Right renal pelvis (tissue), 4 donors: ENCODE measurements at places on chromosomes 6 and 20. TPM values are rescaled to one million over a fixed set of nuclear protein-coding genes. Genes with fewer than 3 reads are reported as not detected.

The EPPIN gene
- 0.17 TPM for polyA plus RNA-seq

The SLC17A3 gene
- 0.40 TPM for polyA plus RNA-seq

The SDHAF4 gene
- polyA plus RNA-seq, result 22.7 TPM

The DAAM2 gene
- polyA plus RNA-seq, result 22.7 TPM

The AHCY gene
- polyA plus RNA-seq, result 172 TPM

The RIPPLY2 gene
- polyA plus RNA-seq, result not detected

GRCh38 chr6:113220832-113221231 lies 636.3 kb upstream of the MARCKS start:
- no peak for DNase-seq

DNA sequence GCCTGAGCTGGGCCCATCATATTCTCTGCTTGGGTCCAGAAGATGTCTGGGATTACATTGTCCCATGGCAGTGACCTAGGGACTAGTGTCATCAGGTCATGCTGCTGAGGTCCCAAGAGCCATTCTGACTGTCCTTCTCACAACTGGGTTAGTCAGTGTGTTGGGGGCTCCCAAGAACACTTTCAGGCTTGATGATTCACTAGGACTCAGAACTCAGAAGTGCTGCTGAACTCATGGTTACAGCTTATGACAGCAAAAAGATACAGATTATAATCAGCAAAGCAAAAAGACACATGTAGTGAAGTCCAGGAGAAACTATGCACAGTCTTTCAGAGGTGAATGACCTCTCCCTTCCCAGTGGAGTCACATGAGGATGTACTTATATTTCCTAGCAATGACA lies 107.8 kb downstream of the SYNE1 start:
- DNase-seq, result no peak

DNA sequence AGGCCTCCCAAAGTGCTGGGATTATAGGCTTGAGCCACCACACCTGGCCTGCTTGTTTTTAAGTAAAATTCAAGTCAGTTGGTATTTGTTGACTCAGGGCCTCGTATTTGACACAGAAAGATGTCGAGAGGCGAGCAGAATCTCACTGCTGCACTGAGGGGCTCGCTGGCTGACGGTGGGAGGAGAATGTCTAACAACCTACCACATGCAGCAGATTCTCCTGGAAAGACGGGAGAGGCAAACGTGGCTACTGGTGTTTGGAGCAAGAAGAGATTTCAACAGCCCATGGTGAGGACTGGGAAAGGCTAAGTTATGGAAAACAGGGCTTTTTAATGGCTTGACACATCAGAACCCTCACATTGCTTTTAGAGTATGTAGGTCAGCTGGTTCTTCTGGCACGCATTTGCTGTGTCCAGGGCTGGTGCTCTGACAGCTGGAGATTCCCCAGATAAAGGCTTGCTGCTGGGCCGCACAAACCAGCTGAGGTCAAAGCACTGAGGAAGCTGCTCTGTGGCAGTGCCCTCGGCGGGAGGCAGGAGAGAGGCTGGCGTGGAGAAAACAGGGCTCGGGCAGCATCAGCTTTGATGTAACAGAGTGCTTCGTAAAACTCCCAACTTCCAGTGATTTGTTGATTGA lies 84.2 kb upstream of the FRMD1 start:
- DNase-seq, result no peak

DNA sequence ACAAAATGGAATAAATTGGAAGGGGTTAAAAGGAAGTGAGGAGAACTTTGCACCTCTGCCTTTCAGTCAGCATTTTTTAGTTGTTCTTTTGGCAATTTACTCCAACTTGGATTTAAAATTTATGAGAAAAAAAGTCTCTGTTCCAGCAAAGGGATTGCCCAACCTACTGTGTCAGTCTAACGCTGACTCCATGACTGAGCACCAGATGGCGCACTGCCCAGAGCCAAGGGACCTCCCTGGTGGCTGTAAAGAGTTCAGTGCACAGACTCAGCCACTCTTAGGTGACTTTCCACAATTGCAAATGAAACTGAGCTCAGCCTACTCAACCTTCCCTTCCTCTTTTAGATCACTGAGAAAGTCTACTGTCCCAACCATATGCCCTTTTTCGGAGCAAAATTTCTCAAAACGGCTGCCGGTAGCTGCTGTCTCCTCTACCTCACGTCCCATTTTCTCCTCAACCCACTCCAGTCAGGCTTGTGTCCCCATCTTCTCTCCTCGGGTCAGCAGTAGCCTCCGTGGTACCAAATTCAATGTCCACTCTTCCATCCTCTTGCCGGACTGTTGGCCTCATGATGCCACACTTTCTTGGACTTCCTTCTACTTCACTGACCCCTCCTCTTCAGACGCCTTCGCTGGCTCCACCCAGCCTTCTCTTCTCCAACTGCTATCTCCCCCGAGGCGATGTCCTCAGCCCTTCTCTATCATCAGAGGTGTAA lies 38.7 kb downstream of the GSTA2 start:
- peak; percentile 29 for DNase-seq

- DNase-seq, result no peak
These were observed 19.8 kb downstream of the PDE7B start for GRCh38 chr6:135871296-135871695.

GRCh38 chr6:52964318-52964717 lies 30.8 kb downstream of the GSTA4 start:
- no peak for DNase-seq

GRCh38 chr20:12061466-12061865 lies 143.8 kb downstream of the BTBD3 start:
- no peak for DNase-seq

DNA sequence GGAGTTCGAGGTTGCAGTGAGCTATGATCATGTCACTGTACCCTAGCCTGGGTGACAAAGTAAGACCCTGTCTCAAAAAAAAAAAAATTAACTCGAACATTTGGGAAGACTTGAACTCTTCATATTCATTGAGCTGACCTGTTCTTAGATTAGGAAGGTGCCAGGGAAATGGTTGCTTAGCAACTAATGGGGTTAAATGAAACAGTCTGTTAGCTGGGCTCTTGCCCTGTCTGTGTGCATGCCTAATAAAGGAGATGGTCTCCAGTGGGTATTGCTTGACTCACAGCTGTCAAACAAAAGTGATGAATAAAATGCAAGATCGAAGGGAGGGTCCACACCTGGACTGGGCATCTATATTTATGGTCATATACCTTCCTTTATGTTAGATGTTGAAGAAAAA lies 101.8 kb downstream of the KLHL32 start:
- DNase-seq, result no peak

DNA sequence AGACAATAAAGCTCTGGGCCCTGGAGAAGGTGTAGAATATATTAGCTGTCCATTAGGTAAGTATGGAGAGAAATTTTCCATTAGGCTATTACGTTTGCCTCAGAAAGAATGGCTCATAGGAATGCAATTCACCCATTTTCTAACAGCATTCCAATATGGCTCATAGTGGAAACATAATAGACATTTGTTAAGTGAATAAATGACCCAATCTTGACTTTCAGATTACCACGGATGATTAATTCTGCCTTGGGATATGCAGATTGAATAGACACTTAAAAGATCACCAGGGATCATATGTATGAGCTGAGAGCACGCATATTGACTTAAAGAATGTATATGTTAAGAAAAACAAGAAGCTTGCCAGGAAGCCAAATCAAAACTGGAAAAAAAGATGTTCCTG lies 209.1 kb upstream of the CDYL start:
- no peak for DNase-seq

DNA sequence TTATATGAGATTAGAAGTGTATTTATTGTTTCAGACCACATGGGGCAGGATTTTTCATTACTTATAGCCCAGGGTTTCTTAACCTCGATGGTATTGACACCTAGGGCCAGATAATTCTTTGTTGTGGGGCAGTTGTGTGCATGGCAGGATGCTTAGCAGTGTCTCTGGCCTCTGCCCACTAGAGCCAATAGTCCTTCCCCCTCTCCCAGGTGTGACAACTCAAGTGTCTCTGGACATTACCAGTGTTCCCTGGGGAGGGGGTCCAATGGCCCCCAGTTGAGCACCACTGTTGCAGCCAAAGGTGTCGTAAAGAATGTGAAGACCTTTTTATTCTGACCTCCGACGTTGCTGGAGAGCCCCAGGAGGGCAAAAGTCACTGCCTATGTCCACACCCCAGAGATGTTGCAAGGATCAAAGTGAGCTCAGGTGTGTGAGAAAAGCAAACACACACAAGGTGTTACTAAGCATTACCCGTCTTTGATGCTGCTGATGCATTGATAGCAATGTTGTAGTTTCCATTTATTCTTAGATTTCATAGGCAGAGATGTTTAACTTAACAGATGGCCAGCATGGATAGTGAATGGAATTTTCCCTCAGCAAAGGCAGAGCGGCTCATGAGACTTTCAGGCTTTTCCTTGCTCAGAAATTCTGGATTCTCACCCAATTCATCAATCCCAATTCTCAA lies 22.2 kb downstream of the BANF2 start:
- no peak for DNase-seq

- DNase-seq, result no peak
These were observed 94.6 kb upstream of the UST start for GRCh38 chr6:148652205-148652604.

DNA sequence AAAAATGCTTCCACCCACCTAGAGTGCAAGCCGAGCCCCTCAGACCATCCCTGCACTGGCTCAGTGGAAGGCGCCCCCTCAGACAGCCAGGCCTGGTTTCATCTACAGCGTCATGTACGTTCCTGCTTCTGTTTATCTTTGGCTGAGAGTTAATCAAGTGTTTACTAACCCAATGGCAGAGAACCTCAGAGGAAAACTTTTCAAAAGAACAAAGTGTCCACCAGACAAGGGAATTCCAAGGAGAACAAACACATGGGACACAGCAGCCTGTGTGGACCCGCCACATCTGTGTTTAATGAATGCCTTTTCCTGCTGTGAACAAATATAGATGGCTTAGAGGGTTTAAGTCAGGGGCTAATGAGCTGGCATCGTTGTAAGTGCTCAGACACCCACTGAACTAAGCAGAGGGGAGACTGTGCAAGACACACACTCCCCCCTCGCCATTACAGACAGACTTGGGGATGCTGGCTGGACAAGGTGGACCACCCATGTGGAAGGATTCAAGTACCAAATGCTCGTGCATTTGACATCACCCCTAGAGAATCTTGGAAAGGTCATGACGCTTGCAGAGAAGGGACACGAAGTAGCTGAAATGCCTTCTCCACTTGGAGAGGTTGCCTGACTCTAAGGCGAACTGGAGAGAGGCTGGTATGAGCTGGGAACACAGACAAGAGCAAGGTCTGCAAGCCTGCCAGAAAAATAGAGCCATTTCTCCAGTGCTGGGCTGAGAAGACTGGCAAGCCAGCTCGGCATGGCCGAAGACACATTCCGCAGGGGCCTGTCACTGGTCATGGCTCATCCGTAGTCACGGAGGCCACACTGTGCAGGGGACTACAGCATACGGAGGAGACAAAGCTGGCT lies 53.5 kb upstream of the NXT1 start:
- DNase-seq, result no peak

DNA sequence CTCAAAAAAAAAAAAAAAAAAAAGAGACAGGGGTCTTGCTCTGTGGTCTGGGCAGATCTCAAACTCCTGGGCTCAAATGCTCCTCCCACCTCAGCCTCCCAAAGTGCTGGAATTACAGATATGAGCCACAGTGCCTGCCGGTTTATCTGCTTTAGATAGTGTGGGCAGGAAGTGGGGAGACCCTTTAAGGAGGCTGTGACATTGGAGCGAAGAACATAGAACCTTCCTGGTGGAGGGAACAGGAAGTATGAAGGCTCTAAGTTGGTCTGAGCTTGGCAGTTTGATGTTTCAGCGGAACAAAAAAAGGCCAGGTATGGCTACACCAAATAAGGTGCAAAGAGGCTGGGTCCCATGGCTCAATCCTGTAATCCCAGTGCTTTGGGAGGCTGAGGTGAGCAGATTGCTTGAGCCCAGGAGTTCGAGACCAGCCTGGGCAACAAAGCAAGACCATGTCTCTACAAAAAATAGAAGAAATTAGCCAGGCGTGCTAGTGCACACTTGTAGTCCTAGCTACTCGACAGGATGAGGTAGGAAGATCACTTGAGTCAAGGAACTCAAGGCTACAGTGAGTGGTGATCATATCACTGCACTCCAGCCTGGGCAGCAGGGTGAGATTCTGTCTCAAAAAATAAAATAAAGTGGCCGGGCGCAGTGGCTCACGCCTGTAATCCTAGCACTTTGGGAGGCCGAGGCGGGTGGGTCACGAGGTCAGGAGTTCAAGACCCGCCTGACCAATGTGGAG lies 8.7 kb upstream of the ZMYND8 start:
- no peak for DNase-seq

DNA sequence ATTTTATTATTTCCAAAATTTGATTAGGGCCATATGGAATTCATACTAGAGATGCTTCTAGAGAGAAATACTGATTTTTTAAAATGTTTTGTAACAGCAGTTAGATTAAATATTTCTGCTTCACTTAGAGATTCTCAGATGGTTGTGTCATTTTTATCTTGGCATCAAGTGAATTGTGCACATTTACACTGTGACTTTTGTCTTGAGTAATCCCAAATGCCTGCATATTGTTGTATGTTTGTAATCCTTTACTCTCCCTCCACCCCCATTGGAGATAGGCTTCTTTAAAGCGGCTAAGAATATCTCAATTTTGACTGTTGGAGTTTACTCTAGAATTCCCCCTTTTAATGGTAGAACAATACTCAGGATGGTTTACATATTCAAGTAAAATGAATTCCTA lies 19.0 kb downstream of the STX16 start:
- no peak for DNase-seq

DNA sequence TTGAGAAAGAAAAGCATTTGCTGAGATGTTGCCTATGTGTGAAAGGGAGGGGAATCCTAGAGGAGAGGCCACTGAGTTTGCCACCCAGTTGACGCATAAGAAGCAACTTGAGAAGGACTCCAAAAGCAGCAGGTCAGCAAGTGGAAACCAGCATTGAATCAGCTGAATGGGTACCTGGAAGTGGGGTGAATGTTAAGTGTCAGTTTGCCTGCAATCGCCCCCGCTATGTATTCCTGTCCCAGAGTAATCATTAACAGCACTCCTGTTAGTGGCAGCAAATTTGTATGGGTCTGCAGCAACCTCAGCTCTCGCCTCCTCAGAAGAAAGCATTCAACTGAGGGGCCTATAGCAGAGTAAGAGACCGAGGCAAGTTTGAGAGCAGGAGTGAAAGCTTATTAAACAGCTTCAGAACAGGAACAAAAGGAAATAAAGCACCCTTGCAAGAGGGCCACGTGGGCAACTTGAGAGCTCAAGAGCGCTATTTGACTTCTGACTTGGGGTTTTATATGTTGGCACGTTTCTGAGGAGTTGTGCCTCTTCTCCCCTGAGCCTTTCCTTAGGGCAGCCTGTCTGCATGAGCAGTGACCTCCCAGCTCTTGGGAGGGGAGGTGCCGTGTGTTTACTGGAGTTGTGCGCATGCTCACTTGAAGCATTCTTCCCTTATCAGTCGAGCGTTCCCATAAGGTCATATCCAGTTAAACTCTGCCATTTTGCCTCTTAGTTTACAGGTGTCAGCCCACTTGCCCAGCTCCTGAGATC lies 122.6 kb upstream of the PHACTR1 start:
- no peak for DNase-seq

DNA sequence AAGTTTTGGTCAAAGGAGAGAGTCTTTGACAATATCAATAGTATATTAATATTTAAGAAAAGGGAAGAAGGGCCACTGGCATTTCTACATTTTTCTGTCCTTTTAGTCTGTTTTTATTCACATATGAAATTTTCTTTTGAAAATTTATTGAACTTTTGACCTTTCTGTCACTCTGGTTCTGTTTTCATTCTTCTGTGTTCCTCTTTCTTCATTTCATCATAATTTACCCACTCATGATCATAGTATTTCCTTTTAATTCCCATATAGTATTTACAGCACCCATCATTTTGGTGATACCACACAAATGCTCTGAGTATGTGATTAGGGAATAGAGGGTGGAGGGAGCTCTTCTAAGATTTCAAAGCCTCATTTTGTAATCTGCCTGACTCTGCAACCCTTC lies 142.8 kb downstream of the GJA1 start:
- DNase-seq, result no peak
